ENCODE measurements at places on chromosomes 6 and 20.
A peak's percentile ranks its signal among the peaks of the same experiment; 100 is the strongest.

DNA sequence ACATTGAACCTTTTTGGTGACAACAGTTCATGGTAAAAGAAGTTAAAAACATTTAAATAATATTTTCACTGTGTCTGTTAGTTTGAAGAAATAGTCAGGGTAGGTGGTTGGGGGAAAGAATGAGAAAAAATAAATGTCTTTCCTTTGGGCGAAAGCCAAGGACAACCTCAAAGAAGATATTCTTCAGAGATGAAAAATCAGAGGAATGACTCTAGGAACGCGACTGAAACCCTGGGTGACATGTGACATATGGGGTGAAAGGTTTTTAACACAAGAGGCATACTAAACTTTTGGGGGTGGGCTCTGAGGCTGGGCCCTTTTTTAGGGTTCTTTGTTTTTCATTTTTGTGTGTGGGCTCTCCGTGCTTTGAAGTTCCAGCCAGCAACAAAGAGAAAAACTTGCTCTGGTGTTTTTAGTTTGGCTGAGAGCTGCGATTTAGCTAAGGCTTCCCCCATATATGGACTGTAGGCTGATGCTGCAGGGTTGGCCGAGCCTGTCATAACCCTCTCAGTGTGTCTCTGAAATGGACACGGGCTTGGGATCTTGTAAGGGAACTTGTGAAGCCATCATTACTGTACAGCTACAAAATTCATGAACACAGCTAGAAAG, 610.1 kb upstream of the ARID1B start:
- DNase-seq = no peak

DNA sequence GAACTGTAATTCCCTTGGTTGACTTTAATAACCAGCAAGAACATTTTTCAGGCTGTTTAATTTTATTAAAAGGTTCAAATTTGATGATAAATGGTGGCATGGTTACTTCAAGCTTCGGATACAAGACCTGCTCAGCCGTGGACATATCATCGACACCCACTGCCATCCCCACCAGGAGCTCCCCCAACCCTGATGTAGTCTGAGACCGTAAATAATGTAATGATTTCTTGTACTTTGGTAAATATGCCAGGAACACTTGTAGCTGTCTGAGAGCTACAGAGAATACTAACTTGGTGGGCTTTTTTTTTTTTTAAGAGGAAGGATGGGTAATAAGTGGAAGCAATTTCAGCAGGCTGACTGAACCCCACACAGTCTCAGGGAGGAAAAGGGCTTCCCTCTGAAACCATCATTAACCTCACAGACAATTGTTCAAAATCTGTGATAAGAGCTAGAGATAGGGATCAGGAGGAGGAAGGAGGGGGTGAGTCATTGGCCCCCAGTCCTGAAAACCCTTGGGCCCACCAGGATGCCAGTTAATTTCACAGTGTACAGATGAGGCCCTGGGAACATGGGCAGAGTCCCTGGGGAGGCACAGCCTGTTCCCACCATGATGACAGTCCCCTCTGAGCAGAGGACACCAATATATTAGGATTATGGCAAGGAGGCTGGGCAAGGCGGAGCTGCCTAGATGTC, 56.0 kb downstream of the APCDD1L start:
- no peak for DNase-seq

- DNase-seq = no peak
These were observed 500.3 kb downstream of the DHX35 start for GRCh38 chr20:39462416-39462945.

DNA sequence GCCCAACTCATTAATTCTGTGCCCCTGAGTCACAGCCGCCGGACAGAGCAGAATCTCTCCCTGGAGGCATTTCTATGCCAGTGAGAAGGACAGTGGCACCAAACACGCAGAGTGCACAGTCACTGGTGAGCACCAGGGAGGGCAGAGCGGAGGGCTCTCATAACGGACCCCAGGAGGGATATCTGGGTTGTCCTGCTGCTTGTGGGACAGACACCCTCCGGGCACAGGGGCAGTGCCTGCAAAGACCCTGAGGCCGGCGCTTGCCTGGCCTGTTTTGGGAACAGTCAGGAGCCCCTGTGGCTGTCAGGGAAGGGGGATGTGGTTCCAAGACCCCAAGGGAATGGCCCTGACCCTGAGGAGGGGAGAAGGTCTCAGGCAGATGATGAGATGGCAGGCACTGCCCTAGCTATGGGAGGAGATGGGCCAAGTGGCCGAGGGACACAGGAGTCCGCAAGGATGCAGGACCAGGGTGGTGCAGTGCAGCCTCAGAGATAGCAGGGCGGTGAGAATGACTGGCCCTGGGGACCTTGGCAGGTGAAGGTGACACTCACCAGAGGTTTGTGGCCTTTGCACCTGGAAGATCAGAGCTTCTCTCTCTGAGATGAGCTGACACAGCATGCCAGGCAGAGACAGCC, 270.8 kb downstream of the SMOC2 start:
- DNase-seq = no peak

- peak; percentile 24 for DNase-seq
These were observed 26.3 kb downstream of the ALDH5A1 start for GRCh38 chr6:24520929-24521546.

DNA sequence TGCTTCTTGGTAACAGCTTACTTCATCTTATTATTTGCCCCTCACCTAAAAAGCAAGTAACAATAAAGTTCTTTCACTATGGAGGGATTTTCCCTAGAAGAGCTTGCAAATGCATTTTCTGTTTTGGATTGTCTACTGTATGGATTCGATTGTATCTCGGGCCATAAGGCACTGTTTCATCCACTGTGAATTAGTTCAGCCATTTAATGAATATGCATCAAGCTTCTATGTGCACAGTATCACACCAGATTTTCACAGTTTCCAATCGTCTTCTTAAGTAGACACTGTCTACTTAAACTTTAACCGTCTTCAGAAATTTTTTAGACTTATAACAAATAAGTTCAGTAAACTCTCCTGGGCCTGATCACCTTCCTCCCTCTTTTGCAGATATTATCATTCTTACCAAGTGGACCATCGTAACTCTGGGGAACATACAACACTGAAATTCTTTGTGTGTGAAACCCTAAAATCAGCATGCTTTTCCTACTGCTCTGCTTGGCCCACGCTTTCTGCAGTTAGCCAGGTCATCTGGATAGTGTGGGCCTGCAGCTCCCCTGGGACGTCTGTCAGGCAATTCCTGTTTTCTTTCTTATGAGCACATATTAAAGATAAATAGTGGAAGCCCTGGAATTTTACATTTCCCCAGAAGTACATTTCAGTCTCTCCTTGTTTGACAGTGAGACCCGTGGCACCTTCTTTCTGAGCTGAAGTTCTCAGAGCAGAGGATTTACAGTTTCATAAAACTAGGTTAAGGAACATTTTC, 136.5 kb upstream of the PDE10A start:
- DNase-seq = no peak

- no peak for DNase-seq
These were observed 284.5 kb upstream of the CDYL start for GRCh38 chr6:4491501-4492260.

DNA sequence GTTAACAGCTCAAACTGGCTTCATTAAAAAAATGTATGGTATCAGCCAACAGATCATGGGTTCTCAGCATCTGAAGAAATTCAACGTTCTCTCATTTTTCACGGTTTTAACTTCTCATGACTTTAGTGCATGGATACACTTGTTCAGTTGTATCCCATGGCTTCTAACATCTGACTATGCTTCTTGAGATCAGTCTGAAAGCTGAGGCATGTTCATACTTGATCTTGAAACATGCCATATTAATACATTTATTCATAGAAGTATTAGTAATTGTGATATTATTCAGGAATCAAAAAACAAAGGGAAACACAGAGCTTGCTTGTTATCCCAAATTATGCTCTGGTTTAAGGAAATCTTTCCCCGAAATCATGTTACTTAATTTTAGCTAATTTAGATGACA, 649.4 kb downstream of the PRKN start:
- no peak for DNase-seq

- no peak for DNase-seq
These were observed 833.0 kb downstream of the EPHA7 start for GRCh38 chr6:92586236-92586977.

DNA sequence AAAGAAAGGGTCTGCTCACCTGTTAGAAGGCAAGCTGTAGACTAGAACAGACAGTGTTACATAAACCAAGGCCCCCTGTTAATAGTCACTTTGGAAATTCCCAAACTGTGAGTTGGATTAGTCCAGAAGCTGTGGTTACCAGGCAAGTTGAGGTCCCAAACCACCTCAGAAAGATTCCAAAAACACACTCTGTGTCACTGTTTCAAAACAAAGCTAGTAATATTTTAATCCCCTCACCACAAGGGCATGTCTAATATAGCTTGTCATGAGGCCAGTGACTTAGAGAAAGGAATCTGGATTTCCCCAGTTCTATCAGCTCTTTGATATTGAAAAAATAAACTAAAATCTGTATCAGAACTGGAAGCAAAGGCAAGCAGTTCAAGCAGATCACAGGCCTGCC, 244.6 kb downstream of the HAO1 start:
- DNase-seq = no peak

DNA sequence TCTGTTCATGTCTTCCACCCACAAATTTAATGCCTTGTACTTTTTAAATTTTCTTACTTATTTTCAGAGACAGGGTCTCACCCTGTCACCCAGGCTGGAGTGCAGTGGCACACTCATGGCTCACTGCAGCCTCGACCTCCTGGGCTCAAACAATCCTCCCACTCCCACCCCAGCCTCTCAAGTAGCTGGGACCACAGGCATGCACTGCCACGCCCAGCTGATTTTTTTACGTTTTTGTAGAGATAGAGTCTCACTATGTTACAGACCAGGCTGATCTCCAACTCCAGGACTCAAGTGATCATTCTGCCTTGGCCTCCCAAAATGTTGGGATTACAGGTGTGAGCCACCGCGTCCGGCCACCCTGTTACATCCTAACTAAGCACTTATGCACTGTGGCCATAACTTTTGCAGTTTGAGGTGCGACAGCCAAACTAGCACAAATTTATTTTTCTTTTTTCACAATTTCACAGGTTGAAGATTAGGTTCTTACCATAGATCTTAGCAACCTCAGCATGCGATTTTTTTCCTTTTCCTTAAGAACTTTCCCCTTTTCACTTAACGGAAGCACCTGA, 92.1 kb downstream of the EPB41L2 start:
- no peak for DNase-seq

GRCh38 chr6:130937942-130938604, 110.9 kb downstream of the SMLR1 start:
- no peak for DNase-seq

DNA sequence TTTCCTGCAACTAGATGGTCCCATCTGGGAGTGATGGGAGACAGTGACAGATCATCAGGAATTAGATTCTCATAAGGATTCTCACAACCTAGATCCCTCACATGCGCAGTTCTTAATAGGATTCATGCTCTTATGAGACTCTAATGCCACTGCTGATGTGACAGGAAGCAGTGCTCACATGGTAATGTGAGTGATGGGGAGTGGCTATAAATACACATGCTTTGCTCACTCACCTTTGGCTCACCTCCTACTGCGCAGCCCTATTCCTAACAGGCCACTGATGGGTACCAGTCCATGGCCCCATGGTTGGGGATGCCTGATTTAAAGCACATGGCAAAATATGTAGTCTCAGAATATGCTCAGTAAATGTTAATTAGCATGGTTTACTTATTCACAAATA, 80.6 kb upstream of the MBOAT1 start:
- no peak for DNase-seq

DNA sequence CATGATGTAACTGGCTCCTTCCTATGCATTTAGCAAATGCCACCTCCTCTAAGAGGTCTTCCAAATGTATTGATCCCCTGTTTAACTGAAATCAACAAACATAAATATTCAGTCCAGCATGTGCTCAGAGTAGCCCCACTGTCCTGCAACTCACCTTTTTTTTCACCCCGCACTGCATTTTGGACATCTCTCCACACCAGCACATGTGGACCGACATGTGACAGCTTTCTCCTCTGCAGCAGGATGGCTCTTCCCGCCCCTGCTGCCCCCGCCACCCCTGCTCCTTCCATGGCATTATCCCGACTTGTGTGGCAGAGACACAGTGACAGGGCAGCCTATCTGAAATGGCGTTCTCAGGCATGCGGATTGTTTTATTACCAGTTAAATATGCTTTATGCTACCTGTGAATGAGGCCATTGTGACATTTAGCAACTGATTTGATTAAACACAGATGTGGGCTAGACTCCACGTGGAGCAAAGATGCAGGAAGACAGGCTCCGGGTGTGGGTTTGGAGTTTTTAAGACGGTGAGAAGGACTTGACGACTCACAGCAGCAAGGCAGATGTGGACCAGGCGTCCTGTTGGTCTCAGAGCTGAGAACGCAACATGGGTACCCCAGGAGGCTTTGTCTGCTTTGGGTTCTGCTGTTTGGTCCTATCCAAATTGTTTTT, 161.2 kb downstream of the EYA2 start:
- no peak for DNase-seq

- DNase-seq = no peak
These were observed 88.1 kb upstream of the IYD start for GRCh38 chr6:150280703-150281102.

DNA sequence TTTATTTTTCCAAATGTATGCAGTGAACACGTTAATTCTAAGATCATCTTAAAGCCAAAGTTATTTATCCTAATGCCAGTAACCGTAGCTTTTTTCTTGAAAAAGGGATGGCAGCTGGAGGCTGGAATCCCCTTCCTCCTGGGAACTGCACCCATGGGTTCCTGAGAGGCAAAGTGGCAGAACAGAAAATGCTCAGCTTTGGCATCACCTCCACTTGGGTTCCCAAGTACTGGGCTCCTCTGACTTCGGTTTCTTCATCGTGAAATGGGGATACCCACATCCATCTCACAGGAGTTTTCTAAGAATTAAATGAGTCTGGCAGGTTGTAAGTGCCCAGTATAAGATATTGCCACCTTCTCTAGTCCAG, 6.2 kb upstream of the DDX43 start:
- no peak for DNase-seq

DNA sequence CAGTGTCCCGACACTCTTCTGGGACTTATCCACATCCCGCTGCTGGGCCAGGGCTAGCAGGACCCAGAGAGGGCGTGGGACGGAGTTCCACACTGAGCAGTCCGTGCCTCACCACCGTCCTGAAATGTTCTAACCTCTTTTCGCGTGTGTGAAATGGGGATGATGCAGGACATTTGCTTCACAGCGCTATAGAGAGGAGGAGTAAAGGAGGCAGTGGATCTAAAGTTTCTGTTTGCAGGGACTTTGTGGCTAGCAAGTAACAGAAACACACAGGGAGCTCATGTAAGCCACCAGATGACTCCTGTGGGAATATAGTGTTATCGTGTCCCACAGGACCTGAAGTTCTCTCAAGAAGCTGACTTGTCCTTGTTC, 634 bp downstream of the ITPA start:
- DNase-seq = no peak
